ENCODE measurements at places on chromosomes 12 and 14.

- no peak for DNase-seq
These were observed 532.2 kb upstream of the MIS18BP1 start for GRCh38 chr14:45785240-45785639.

- DNase-seq = no peak
These were observed 424.2 kb downstream of the ETNK1 start for GRCh38 chr12:23049180-23049579.

DNA sequence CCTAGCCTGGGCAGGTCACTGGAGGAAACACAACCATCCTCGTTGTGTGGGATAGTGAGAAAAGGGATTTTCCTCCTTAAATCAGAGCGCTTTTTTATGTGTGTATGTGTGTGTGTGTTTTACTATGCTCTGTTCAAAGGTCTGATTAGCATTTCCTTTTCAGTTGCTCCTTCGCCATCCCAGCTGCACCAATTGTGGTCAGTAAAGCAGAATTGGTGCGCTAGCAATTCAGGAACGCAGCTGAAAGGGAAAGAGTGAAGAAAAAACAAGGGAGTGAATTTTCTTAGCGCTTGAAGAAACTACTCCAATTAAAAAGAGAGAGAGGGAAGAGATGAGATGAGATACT is 173.3 kb upstream of the PARP11 start:
- DNase-seq = no peak

GRCh38 chr14:56092763-56093162 is 25.4 kb upstream of the PELI2 start:
- no peak for DNase-seq

GRCh38 chr14:81162941-81163340 is 57.8 kb downstream of the GTF2A1 start:
- no peak for DNase-seq
